ENCODE measurements at places on chromosomes 2 and 18.
A peak's percentile ranks its signal among the peaks of the same experiment; 100 is the strongest.

DNA sequence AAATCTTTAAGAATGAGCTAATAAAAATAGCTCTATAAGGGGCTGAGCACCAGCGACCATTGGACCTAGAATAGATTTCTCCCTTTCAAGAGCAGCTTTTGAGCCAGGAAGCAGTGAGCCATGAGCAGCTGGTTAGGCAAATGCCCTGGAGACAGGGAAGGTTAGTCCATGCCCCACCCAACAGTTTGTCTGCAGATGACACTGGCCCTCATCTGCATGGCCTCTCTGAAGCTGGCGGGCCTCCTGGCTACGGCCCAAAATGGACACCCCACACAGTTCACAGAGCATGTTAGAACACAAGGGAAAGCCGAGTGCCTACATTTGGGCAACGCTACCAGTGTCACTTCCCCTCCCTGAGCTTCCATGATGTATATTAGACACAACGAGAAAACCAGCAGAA is 201.1 kb downstream of the MGAT5 start:
- no peak for DNase-seq

DNA sequence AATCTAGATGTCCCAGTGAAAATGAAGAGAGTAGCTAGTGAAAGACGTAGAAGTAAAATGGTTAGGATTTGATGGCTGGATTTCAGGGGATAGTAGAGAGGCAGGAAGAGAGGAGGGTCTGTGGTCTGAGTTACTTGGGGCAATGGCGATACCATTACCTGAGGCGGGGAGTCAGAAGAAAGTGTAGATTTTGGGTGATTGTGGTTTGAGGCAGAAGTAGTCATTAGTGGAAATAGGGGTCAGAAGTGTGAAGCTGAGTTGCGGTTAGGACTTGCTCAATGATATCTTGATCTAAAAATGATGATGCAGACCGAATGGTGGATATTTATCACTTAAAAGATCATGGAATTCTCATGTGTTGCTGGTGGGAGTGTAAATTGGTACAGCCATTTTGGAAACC is 41.0 kb downstream of the CEP192 start:
- no peak for DNase-seq

DNA sequence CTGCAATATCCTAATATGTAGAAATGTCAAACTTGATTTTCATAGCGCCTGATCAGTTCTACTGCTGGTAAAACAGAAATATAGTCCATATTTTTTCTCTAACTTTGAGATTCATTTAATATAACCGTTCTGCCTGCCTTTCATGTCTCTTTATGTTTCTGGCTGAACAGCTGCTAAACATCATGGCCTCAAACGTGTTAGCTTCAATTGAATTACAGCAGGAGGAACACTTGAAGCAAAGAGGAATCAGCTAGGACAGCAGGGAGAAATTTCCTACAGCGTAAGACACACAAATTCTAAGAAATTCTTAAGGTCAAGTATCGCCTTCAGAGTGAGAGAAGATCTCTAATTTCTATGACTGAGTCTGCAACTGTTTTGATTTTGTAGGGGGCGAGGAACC is 433.2 kb downstream of the FBXO15 start:
- DNase-seq: peak; percentile 23

DNA sequence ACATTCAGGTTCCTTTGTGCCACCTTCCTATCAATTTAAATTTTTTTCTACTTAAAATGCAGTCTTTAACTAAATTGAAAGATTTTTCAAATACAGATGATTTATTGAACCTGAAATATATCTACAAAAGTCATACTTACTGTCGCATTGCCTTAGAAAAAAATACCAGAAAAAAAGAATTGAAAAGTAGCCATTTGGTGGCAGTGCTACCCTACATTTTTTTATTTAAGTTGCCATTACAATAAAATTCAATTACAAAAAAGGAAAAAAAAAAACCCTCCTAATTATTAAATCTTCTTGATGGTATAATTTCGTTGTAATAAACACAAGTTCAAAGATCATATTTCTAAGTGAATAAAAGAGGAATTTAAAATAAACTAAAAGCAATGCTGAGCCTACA is 43.4 kb downstream of the DSC3 start:
- DNase-seq: peak; percentile 8

- peak; percentile 24 for DNase-seq
Measured at GRCh38 chr18:13680612-13681011, 45.7 kb downstream of the FAM210A start.

GRCh38 chr2:20440001-20440560 is 6.8 kb upstream of the RHOB start:
- no peak for DNase-seq

DNA sequence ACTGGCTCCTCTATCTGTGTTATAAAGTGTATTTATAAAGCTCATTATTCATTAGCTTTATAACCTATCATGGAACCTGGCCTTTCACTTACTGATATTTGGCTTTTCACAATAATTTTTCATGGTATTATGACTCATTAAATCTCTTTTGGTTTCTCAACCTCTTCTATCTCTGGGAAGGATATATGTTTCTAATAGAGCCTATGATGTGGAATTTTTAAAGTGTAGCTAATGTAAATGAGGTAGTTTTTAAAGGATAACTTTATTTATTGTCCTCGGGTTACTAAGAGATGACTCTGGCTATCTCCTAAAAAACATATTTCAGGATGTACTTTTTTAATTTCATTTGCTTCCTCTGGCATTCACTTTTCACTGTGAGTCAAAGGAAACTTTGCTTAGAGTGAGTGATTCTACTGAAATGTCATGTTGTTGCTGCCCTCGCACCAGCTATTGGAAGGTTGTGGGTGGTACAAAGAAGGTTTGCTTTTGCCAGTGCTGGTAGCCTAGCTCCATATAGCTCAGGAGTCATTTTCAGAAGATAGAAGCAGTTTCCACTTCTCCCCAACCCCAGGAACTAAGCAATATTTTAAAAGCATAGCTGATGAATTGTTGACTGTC is 85.2 kb upstream of the RPE start:
- DNase-seq: no peak

DNA sequence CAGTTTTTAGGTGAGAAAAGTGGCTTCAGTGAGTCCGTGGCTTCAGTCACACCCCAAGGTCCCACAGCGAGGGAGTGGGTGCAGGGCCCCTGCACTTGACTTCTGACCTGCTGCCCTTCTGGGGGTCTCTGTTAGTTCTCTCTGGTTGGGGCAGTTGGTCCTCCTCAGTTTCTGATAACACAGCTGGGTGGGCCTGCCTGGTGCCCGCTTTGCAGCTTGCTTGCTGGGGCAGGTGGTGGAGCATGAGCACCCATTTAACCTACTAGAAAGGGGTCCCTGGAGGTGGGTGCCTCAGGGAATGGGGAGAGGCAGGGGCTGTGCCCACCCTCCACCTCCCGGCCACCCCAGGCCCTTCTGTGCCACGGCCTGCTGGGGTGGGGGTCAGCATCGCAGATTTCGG is 83.2 kb downstream of the ASB1 start:
- DNase-seq: no peak

GRCh38 chr2:145806546-145806945 is 1286.6 kb upstream of the ZEB2 start:
- DNase-seq: no peak

DNA sequence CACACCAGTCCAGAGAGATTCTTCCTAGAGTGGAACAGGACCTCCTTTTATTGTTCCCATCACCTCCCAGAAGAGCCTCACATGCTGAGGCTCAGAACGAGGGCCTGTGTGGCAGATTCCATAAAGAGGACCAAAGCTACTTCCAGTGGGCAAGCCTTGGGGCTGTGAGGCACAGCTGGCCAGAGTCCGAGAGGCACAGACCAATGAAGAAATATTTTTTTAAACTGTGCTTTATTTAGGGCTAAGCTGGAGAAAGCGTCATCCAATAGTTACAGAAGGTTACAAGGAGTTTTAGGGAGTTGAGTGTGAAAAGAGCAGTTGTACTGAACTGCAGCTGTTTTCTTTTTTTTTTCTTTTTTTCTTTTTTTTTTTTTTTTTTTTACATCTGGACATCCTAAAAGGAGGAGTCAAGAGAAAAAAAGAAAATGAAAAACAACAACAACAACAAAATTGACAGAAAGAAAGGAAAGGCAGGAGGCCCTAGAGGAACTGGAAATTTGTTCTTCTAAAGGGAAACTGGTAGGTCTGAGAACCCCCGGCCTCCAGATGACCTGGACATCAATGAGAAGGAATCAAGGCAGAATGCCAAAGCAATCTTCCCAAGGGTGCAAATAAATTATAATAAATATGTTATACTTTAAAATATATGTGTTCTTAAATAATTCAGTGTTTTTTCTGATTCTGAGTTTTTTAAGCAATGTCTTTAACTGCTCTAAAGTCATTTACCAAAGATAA is 322.6 kb downstream of the CELF4 start:
- no peak for DNase-seq

DNA sequence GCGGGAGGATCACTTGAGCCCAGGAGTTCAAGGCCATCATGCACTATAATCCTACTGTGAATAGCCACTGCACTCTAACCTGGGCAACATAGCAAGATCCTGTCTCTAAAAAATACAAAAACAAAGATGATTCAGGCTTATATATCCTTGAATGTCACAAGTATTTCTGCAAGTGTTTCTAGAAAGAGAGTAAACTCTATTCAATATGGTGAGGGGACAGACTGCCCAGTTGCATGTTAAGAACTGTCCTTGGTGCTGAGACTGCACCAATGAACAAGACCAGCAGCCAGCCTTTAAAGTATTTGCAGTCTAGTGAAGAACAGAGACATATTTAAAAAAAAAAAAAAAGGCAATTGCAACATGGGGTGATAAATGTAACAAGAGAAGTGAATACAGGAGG is 16.4 kb downstream of the MAP3K19 start:
- DNase-seq: peak; percentile 82

DNA sequence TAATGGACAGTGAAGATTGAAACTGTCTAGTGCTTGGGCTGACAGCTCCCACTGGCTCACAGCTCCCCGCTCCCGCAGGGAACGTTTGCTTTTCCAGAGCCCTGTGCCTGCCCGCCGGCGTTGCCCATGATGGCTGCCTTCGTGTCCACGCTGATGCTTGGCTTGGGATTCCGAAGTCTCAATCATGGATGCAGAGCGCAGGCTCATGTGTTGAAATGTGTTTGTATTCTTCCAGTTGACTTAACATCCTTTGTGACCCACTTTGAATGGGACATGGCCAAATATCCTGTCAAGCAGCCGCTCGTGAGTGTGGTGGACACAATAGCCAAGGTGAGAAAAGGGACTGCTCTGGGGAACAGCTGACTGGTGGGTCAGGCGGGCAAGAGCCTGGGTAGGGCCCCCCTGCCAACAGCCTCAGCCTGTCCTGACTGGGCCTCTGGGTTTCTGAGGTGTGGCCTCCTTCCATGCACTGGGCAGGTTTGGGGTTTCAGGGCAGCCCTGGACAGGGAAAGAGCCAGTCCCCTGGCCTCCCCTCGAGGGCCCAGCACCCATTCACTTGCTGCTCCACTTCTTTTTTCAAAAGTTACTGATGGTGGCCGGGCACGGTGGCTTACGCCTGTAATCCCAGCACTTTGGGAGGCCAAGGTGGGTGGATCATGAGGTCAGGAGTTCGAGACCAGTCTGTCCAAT is 42.8 kb downstream of the ATP6V1C2 start:
- DNase-seq: no peak

DNA sequence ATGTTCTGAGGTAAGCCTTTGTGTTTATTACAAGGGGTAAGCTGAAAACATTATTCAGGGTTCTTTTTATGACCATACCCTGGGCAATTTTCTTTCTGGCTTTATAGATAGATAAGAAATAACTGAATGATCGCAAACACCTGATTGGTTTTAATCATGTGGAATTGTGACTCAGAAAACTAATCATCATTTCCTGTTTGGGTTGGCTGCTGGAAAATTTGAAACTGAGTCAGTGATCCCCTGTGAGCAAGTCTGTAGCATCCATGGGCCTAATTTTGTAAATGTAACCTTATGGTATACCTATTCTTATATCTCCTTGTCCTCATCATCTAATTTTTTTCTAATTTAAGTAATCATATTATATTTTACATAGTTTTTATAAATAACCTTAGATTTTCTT is 34.3 kb downstream of the CCDC68 start:
- peak; percentile 25 for DNase-seq

DNA sequence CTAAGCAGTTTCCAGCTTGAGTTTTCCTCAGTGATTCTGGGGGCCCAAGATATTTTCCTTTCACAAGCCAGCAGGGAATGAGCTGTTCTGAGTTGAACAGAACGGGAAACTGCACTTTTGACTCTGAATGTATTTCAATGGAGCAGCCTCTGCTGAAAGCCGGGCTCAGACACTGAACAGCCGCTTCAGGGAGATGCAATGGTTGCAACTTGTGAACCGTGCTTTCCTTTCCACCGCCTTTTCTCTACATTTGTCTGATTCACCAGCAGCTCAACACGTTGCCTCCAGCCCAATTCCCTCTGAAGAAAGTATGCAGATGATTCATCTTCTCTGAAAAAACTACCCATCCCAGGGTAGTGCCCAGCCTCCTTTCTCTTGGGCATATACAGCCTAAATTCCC is 119.3 kb upstream of the PKDCC start:
- peak; percentile 87 for DNase-seq

DNA sequence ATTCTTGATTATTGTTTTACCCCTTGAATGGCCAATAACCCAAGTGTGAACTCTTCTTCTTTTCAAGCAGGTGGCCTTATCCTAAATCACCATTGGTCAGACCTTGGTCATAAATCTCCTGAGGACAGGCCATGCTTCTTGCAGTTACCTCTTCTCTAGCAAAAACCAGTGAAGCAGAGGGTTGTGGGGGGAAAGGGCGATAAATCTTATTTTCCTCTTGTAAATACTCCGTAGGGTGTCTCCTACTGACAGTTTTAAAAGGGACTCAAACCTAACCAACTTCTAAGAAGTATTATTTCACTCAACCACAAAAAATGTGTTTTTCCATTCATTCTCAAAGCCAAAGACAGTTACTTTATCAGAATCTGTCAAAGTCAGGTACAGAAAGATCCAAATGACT is 168.1 kb upstream of the RMP24 start:
- no peak for DNase-seq

GRCh38 chr2:17876590-17876989 is 1.9 kb upstream of the KCNS3 start:
- no peak for DNase-seq

- no peak for DNase-seq
Measured at GRCh38 chr18:56060967-56061541, 473.1 kb upstream of the TCF4 start.

GRCh38 chr2:198973181-198973580 is 484.6 kb downstream of the SATB2 start:
- no peak for DNase-seq

- DNase-seq: no peak
Measured at GRCh38 chr2:215553946-215554345, 118.1 kb upstream of the FN1 start.

DNA sequence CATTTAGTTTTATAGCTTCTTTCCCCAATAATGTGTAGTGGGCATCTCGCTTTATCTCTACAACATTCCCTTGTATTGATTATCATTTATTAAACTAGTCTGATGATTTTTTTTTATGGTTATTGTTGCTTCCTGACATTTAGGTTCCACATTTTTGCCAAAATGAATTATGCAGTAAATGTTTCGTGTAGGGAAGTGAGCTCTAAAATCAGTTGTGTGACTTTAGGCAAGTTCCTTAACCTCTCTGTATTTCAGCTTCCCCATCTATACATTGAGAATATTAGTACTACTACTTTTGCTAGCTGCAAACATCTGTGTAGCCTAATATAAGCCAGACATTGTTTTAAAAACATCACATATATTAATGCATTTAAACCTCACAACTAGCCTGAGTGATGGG is 22.9 kb downstream of the SOCS6 start:
- no peak for DNase-seq
